Stimulated activated CD4-positive, alpha-beta T cell treated with anti-CD3 and anti-CD28 coated beads, Interleukin-4, amount 100 ng/mL, for 4 hours (primary cell): ENCODE measurements at places on chromosomes 3 and 15.

DNA sequence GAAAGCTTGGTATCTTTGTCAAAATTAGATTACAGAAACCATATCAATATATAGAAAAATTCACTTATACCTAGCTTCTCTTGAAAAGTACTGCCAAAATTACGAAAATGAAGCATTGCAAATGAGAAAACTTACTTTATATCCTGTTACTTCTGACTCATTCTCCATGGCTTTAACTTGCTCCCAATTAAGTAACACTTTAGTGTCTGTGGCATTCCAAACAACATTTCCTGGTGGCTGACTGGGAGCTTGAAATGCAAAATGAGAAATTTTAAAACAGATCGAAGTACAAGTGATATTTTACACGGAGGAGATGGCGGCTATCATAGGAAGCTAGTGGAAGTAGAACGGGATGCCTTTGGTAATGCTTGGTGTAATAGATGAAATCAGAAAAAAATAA lies 347.3 kb downstream of the CNTN3 start:
- DNase-seq, result no peak

- no peak for DNase-seq
Measured at GRCh38 chr15:82309802-82310201, 39.5 kb downstream of the GOLGA6L10 start.

DNA sequence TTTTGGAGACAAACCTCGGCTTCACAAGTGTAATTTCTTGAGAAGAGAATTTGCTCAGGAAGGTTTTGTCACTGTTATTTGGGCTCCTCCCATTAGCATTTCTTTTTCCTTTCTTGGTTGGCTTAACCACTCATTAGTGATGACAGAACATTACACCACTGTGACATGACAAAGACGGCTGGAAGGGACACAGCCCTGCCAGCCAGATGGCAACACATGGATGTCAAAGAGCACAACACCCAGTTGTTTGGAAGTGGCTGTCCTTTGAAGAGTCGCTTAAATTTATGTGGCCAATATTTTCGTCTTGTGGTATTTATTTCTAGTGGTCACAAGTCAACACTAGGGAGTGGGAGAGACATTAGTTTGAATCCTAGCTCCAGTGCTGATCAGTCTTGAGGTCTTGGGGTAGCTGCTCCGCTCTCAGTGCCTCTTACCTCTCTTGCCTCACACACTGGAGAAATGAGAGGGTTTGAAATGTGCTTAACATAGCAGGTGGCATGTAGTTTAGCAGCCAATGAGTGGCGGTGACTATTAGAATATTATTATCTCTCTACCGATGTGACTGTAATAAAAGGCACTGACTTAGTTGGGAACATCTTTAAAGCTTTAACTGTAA lies 92.8 kb downstream of the FRMD4B start:
- no peak for DNase-seq

DNA sequence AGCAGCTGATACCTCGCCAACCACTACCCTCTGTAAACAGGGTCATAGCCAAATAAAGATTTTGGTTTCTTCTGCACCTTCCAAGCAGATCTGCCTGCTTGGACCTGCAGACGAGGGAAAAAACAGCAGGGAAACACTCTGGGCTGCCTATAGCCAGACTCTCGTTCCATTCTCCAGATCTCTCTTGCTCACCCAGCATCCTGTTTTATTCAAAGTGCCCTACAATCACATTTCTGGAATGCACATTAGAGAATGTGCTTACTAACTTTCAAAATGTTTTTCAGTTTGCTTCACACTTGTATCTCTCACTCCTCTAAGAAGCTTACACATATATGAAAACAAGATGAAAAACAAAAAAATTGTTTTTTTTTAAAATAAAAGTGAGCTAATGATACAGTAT lies 71.4 kb downstream of the MLH1 start:
- no peak for DNase-seq
